ENCODE measurements at places on chromosomes 11 and 22.

- no peak for DNase-seq
These were observed 189.0 kb upstream of the MPPED2 start for GRCh38 chr11:30775233-30775522.

DNA sequence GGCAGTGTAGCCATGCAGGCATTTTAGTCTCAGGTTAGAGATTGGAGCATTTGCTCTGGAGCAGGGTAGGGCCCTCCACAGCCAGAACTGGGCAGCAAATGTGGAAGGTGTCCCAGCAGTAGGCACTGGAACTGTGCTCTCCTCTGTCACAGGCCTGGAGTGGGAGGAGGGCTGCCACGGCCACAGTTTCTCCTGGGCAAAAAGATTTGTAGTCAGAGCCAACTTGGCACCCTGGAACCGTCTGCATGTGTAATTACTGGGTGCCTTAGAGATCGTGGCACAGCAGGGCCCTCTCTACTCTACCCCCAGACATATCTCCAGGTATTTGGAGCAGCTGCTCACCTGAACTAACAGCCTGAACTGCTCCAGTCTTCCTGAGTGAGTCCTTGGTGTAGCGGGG, 93.7 kb downstream of the ZC3H12C start:
- DNase-seq: no peak

DNA sequence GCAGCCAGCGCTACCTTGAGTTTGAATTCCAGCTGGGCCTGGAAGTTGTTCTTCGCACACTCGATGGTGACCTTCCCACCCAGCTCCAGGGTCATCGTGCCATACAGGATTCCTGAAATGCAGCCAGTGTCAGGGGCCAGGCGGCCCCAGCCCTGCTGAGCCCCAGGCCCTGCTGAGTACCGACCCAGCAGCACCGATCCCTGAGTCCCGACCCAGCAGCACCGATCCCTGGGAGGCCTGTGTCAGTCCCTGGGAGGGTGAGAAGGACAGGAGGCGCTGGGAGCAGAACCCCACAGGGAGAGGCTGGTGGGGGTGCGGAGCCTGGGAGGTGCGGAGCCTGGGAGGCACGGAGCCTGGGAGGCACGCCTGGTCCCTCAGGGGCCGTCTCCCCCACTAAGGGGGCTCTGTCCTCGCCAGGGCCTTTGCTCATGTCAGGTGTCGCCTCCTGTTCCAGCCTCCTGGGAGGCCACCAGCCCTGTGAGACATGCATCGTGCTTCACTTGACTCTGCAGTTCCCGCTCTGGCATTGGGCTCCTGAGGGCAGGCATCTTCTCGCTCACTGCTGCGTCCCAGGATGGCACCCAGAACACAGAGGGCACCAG, 37.1 kb upstream of the CARS1 start:
- no peak for DNase-seq

- no peak for DNase-seq
These were observed 182.0 kb upstream of the MTMR2 start for GRCh38 chr11:96105944-96106343.

DNA sequence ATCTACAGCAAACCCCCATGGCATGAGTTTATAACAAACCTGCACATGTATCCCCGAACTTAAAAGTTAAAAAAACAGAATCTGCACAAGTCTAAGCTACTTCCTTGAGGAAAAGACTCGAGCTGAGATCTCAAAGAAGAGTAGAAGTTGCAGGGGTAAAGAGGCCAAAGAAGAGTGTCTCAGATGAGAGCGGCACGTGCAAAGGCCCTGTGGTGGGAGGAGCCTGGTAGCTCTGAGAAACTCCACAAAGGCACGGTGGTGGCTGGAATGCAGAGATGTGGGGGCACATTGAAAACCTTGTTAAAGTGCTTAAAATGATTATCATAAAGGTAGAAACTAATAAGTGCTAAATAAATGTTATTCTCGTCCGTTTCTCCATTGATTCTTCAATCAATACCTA, 103.2 kb upstream of the GRK3 start:
- no peak for DNase-seq

All from thoracic aorta (tissue), 2 donors.